Activated T-cell treated with anti-CD3 and anti-CD28 coated beads for 4 hours (primary cell): ENCODE measurements at places on chromosomes 16 and 17.

DNA sequence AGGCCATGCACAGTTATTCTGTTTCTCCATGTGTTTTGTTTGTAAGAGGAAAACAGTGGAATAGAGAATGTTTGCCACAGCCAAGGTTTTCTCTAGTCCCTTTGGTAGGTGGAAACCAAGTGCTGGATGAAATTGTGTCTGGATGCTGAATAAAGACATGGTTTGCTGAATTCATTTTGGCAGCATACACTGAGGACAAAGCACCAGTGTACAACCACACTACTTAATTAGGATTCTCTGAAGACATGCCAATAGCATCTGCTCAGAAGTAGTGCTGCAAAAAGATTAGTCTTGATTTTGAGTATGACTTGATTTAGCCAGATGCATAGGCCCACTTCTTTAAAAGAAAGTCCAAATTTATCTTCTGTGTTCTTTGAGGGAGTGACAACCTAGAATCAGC, 230.5 kb upstream of the CACNG5 start:
- DNase-seq = no peak

- peak; percentile 71 for DNase-seq
Measured at GRCh38 chr16:70380248-70380918, 33.7 kb downstream of the DDX19A start.

- no peak for DNase-seq
Measured at GRCh38 chr17:40611840-40612474, 35.7 kb downstream of the SMARCE1 start.

GRCh38 chr16:12262454-12263180, 286.1 kb downstream of the SNX29 start:
- DNase-seq = no peak

DNA sequence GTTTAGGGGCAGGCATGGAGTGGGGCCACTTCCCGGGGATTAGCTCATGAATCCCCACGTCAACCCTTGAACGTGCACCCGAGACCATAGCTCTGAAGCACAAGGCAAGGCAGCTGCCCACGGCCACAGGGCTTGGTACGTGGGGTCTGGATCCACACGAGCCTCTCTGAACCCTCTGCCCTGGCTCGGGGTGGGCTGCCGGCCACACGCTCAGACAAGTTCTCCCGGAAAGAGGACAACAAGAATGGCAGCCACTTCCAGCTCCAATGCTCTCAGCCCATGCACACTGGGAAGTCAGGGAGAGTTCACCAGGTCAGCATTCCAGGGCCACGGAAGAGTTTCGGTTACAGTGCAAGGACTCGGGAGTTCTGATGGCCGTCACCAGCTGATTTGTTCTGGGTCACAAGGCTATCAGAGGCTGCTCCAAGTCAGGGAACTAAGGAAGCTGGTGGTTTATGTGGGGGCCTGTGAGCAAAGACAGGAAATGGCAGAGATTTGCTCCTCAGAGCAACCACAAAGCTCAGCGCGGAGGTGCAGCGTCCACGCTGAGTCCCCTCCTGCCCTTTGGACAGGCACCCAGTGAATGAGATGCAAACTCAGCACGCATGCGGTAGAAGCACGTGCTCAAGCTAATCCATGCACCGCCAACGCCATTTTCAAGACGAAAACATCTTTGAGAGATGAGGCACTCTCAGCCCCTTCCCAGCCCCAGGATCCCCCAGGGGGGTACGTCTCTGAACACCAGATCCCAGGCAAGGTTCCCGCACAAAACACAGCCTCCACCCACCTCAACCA, 356.4 kb downstream of the FOXL1 start:
- DNase-seq = no peak

DNA sequence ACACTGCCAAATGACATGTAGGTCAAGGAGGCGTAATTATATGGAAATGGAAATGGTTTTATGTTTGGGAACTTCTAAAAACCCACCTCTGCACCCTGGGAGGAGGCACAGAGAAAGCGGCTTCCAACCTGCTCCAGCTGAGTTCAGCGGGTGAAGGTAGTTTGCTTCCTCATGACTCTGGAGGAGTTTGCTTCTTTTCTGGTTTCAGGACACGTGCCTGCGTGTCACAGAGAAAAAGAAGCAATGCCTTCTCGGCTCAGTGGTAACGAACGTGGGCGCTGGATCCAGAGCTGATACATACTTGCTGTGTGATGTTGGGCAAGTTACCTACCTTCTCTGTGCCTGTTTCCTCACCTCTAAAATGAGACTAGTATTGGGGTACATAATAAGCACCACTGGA, 22.1 kb downstream of the GPR139 start:
- DNase-seq = no peak

DNA sequence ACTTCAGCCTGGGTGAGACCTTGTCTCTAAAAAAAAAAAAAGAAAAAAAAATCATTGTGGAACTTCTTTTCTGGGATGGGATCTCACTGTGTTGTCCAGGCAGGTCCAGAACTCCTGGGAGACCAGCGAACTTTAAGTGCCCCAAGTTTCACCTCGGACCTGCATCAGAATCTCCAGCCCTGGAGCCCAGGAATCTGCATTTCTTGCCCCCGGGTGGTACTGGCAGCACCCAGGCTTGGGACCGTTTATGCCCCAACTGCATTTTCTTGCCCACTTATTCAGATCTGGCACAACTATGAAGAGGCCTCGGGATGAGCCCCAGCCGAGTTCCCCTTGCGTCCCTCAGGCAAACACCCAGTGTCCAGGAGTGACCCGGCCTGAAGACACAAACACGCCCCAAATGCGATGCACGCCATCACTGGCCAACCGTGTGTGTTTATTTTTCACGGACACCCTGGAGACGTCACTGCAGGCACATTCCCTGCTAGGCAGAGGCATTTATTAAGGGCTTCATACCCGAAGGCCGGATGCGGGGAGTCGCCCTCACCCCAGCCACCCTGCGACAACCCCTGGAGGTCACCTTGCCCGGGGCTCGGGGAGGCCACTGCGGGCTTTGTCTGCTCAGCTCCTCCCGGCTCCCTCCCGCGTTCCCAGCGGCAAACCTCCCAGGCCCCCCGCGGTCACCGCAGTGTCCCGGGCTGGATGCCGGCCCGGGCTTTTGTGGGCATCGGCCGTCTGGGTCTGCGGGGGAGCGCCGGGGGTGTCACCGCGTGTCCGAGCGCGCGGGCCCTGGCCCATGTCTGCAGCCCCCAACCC, 684 bp upstream of the SPIRE2 start:
- DNase-seq = no peak

DNA sequence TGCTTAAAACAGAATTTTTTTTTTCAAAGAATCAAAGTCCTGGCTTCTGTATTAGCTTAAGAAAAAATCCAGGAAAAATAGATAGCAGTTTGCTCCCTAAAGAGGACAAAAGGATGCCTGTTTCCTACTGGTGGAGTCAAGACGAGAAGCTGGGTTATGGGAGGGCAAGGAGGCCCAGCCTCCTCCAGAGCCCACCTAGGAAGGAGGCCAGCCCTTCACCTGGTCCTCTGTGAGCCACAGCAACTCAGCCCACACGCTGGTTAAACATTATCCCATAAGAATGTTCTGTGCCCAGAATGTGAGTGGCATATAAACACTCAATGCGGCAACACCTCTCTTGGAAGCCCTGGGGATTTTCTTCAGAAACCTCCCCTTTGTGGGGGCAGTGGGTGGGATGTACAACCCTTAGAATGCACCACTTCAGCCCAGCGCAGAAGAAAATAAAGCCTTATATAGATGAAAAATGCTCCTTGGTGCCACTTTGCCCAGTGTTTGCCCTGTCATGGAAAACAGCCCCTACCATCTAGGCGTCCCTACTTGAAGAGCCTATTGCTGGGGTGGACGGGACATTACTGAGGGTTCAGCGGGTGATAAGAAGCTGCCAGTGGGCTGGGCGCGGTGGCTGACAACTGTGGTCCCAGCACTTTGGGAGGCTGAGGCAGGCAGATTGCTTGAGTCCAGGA, 48.0 kb downstream of the TEKT5 start:
- no peak for DNase-seq

DNA sequence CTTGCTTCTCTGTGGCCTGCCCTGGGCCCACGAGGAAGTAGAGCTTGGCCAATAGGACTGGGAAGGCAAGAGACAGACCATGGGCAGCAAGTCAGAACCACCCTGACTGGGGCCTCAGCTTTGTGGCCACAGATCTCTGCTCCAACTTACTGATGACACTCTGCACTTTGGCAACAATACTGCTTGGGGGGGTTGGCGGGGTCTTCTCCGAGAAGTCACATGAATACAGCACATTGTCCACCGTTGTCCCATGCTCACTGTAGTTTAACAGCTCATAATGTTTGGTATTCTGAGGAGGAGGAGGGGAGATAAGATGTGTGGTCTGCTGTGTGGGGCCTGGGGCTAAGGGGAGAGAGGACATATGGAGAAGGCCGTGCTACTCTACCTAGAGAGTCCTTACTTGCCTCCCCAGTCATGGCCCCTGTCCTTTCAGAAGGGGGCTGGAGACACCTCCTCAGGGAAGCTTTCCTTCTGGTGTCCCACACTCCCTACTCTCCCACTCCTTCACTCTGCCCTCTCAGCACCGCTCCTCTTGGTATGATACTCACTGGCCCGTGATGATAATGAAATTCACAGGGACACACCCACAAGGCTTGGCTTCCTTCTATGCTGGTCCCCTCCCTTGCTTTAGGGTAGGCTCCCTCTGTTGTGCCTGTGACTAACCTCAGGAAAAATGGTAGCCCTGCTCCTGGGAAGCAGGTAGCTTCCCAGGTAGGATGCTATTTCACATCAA, 4.0 kb upstream of the DHRS13 start:
- no peak for DNase-seq

DNA sequence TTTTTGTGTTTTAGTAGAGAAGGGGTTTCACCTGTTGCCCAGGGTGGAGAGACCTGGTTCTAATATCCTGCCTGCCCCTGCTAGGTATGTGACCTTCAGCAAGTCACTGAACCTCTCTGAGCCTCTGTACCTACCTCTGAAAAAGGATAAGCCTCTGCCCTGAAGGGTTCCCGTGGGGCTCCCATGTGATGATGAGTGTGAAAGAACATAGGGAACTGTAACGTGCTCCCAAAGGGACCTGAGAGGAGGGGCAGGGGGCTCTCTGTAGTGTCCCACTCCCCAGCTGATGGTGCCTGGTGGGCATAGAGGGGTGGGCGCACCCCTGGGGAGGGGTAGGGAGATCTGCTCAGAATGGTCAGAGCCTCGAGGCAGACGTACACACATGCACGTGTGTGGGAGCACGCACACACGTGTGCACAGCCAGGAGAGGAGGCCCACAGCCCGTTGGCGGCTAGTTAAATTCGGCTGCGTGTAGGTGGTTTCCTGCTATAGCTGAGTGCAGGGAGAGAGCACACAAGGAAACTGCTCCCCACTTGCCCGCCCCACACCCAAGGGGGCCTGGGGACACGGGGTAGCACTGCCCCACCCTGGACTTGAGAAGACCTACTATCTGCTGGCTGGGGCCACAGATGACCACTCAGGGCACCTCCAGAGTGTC, 6.7 kb downstream of the KCNH4 start:
- DNase-seq = no peak

GRCh38 chr17:56158915-56159825, 5.9 kb downstream of the ANKFN1 start:
- no peak for DNase-seq

DNA sequence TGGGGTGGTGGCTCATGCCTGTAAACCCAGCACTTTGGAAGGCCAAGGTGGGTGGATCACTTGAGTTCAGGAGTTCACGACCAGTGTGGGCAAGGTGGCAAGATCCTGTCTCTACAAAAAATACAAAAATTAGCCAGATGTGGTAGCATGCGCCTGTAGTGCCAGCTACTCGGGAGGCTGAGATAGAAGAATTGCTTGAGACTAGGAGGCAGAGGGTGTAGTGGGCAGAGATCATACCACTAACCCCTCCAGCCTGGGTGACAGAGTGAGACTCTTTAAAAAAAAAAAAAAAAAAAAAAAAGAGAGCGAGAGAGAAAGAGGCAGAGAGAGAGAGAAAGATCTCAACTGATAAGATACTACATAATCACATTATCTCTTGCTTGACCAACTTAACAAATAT, 45.9 kb downstream of the KANSL1 start:
- DNase-seq = no peak

DNA sequence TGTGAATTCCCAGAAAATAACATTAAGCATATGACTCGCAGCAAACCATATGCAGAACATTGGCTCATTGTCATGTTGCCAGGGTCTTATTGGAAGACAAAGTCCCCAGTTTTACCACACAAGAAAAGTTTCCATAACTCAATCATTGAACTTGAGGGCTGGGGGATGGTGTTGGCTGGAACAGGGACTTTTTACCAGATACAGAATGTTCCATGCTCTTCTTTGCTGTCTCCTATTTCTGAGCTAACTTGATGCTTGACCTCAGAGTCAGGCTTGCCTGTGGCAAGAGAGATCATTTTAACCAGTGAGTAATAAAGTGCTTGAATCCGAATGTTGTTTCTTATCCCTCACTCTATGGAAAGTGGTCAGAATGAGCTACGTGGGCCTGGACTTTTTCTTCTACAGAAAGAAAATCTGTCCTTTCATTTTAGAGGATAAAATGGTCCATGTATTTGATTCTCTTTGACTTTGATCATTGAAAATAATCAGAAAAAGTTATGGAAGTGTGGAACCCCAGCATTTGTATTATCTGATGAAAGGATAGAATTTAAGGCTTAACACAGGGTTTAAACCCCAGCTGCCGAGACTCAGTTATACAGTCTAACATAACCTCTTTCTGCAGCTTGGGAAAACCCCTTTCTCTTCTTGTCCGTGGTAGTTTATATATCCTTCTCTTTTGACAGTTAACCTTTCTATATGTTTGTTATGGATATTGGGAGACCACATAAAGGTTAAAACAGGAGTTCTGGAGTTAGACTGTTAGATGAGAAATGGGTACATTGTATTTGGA, 67.0 kb downstream of the TUBD1 start:
- no peak for DNase-seq

DNA sequence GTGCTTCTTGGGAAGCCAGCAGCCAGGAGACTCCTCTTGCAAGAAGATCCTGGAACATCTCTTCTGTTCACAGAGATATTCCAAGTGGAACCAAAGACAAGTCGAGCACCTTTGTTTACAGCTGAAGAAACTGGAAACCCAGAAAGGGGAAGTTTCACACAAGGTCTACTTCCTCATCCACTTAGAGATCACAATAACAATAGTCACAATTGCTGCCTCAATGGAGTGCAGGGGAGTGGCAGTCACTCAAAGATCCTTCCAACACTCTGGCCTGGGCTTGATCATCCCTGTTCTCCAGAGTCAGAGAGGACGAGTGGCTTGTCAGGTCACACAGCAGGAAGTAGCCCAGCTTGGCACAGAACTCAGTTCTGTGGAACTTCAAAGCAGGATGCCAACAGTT, 46.9 kb upstream of the SIAH1 start:
- no peak for DNase-seq

DNA sequence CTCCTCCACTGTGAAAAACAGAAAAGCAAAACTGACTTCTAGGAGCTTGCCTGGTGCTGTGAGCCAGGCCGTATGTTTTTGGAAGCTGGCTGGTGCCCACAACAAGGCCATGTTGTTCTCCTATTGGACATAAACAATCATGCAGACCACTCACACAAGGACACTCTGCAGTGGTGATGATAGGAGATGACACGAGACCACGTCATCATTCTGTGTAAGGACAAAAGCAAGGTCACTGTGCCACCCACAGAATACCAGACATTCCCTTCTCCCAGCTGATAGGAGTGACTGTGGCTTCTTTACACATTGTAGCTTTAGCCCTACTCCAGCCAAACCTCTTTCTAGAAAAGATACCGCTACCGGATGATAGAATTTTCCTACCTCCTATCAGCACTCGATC, 47.7 kb upstream of the LCMT1 start:
- no peak for DNase-seq

GRCh38 chr17:17156107-17156506, 50.0 kb downstream of the PLD6 start:
- DNase-seq = no peak
